ENCODE measurements at places on chromosomes 11 and 22.
A peak's percentile ranks its signal among the peaks of the same experiment; 100 is the strongest.

GRCh38 chr22:48647606-48648515 is 1179.8 kb downstream of the BRD1 start:
- no peak for DNase-seq

- DNase-seq = no peak
These were observed 34.4 kb downstream of the ZNF195 start for GRCh38 chr11:3344327-3345174.

DNA sequence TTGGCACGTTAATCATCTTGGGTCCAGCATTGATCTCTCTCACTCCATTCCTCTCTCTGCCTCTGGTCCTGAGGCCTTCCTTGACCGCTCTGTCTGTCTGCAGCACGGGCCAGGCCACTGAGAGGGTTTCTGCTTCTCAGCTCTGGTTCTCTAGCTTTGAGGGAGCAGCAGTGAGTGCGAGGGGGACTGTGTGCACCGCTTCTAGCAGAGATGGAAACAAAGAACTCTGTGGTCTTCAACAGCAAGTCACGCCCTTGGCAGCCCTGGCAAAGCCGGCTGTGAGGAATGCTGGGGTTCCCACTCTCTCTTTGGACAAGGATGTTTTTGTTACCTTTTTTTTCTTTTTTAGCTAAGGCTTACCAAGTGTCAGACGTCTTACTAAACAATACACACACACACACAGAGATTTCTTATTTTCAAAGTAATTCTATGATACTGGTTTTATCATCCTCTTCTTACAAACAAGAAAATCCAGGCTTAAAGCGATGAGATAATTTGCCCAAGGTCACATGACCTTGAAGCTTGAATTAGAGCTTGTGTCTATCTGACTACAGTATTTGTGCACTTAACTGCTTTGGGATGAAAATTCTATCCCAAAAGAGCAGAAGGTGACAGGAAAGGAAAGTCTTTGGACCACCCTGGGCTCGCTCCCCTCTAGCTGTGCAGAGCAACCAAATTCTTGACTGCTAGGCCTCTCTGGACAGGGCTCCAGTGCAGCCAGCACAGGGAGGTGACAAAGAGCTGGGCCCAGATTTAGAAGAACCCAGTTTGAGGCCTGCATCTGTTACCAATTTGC is 293.2 kb downstream of the NTM start:
- DNase-seq = no peak

- DNase-seq = peak; percentile 40
These were observed 22.1 kb downstream of the CD6 start for GRCh38 chr11:60993615-60994014.

GRCh38 chr22:22588485-22589164 is 29.6 kb upstream of the PRAME start:
- no peak for DNase-seq

- DNase-seq = peak; percentile 72
These were observed at the start of gene UBE2L6 for GRCh38 chr11:57567515-57568329. Gene UBE2L6, minus strand, starts transcription at chr11:57567672. Its CDS starts 61 bp downstream, at chr11:57567611.

GRCh38 chr11:95939091-95939490 is 15.2 kb upstream of the MTMR2 start:
- no peak for DNase-seq

- no peak for DNase-seq
These were observed 70.6 kb upstream of the NTM start for GRCh38 chr11:131299598-131300438.

- DNase-seq = no peak
These were observed 206.9 kb downstream of the CADM1 start for GRCh38 chr11:115297330-115297729.

DNA sequence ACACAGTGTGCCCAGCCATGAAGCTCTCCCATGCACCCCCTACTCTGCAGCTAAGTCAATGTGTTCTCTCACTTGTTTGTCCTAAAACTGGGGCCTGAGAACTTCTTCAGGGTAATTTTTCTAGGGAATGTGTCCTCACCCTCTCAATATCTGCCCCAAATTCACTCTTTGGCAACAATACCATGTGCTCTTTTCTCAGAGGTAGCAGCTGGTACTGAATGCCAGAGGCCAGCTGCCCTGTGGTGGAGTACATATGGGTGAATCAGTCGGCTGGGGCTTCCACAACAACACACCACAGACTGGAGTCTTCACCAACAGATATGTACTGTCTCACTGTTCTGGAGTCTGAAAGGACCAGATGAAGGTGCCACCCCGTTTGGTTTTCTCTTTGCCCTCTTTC is 97.7 kb upstream of the TOP3B start:
- no peak for DNase-seq

DNA sequence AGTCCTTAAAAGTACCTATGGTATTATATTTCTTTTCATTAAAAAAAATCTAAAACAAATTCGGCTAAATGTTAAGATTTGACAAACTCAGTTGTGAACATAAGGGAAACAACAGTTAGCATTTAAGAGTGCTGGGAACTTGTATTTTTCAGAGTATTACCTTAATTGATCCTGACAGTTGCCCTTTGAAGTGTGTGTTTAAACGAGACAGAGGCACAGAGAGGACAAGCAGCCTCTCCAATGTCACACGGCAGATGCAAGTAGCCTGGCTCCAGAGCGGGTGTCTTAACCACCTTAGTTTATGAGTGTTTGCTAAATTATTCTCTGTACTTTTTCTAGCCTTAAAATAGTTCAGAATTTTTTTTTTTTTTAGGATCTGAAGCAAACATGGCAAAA is 80.9 kb downstream of the TIMP3 start:
- DNase-seq = no peak

DNA sequence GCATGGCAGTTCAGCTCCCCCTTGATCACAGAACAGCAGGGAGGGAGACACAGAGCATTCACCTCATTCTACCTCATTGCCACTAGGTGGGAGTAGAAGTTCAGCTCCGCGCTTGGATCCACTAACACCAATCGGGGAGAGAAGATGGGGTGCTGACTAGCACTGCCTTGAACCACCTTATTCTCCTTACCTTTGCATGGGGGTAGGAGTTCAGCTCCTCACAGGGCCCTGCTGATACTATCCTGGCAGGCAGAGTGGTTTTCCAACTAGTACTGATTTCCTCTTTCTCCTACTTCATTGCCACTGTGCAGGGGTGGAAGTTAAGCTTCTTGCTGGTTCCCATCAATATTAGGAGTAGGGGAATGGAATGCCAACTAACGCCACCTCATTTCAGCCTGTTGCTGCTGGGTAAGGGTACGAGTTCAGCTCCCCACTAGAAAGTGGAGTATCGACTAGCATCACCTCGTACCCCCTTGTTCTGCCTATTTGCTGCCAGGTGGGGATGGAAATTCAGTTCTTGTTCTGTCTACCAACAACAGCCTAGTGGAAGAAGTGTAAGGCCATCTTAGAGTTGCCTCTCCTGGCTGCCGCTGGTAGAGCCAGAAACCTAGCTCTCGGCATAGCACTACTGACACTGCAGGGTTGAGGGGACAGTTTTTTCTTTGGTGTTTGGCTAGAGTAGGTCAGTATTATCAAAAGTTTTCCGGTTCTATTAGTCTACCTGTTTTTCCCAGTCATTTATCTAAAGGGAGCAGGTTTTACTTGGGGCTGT is 550.9 kb upstream of the CCDC90B start:
- no peak for DNase-seq

- no peak for DNase-seq
These were observed 33.4 kb downstream of the PPARA start for GRCh38 chr22:46183733-46184132.

GRCh38 chr11:61616434-61616833 is 35.6 kb upstream of the SYT7 start:
- DNase-seq = no peak

DNA sequence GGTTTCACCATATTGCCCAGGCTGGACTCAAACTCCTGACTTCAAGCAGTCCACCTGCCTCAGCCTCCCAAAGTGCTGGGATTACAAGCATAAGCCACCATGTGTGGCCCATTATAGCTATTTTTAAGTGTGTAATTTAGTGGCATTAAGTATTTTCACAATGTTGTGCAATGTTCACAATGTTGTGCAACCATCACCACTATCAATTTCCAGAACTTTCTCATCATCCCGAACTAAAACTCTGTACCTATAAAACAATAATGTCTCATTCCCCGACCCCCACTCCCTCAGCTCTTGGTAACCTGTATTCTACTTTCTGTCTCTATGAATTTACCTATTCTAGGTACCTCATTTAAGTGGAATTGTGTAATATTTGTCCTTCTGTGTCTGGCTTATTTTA is 7.5 kb downstream of the CFAP68 start:
- no peak for DNase-seq

GRCh38 chr11:116276051-116277044 is 496.4 kb downstream of the BUD13 start:
- peak; percentile 70 for DNase-seq

DNA sequence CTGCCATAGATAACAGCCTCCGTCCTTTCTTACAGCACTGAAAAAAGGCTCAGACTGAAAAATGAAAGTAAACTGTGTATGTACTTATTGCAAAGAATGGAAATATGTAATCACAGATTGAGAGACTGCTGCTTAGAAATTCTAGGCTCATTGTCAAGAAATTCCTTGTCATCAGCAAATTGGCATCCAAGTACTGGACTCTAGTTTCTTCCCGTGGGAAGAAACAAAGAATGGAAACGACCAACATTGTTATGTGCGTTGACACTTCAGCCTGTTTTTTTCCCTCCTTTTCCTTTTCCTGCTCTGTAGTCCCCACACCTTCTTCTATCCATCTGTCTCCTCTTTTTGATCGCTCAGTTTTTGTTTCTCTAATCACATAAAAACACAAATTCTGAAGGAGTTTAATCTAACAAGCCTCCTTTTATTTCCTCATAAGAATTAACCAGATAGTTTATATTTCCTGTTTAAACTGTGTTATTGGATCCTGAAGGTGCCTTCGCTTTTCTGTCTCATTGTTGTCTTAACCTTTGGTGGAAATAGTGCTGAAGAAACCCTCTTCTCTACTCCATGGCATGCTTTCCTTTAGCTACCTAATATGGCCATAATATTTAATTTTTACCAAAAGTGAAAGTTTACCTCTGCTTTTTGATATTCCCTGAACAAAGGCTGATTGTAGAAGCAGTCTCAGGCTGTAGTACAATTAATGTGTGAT is 20.0 kb upstream of the CASP12 start:
- no peak for DNase-seq

GRCh38 chr11:45580399-45580798 is 85.0 kb downstream of the CHST1 start:
- DNase-seq = no peak

- no peak for DNase-seq
These were observed 37.9 kb downstream of the SMIM38 start for GRCh38 chr11:69193629-69194028.

DNA sequence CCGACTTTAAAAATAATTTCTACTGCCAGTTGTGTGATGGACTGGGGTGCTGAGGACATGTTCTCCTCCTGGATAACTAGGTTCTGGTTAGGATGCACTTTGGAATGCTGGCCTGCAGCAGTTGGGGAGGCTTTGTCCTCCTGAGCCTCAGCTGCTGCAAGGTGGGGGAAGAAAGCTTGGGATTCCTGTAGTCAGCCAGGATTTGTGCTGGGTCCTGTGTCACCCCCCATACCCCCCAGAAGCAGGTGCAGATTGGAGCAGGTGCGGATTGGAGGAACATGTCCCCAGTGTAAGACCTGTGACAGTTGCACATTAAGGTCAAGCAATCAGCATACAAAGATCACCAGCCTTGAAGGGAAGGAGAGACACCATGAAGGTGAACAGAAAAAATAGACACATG is 51.1 kb downstream of the MED15 start:
- DNase-seq = no peak

DNA sequence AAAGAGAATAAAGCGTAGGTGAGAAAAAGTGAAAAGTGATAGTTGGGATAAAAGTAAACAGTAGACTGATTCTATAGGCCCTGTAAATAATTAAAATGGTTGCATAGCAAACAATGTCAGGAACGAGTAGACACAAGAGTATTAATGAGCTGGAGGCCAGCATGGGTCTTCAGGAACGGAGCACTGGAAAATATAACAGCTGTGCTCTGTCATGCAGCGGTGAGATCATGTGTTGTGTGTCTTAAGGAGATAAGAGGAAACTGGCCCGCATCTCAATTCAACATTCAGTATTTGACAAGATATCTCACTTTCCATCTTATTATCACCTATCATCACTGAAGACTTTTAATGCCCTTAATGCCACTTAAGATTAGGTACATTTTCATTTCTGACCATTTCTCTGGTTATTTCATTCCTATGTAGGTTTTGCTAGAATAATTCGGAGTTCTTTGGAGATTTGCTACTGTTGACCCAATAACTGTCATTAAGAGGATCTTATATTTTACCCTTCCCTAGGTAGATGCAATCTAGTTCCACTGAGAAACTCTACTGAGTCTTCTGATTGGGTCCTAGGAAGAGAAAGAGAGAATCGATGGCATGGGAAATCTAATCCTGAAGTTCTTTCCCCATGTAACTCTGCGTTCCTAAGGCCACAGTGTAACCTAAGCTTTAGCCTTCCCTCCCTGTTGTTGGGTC is 35.5 kb upstream of the VWA5A start:
- no peak for DNase-seq

- DNase-seq = no peak
These were observed 7.8 kb downstream of the PRR14L start for GRCh38 chr22:31742115-31742514.

DNA sequence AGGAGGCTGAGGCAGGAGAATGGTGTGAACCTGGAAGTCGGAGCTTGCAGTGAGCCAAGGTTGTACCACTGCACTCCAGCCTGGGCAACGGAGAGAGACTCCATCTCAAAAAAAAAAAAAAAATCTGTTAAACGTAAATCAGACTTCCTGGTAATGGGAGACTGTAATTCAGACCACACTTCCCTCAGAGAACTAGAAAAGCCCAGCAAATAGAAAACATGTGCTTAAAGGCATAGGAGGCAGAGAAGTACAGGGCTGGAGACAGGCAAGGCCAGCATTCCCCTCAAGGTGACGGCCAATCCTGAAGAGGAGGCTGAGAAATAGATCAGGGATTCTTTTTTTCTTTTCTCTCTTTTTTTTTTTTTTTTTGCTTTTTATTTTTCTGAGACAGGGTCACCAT is 8.2 kb downstream of the GGT5 start:
- DNase-seq = no peak

DNA sequence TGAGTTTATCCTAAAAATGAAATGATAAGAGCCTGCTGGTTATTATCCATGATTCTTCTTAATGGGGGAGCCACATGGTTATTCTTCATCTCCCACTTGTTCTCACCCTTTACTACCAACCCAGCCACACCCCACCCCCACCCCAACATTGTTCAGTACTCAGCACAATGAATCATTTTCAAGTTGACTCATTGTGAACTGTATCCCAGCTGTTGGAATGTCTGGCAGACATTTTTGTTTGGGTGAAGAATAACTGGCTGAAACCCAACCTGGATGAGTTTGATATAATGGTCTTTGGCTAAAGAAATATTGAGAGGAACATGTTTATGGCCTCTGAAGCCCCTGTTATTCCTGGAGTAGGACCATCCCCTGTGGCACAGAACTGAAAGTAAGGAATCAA is 136.2 kb downstream of the ELP4 start:
- no peak for DNase-seq

- no peak for DNase-seq
These were observed 29.9 kb upstream of the MOB2 start for GRCh38 chr11:1516273-1517067.

- DNase-seq = no peak
These were observed 130.0 kb upstream of the MTNR1B start for GRCh38 chr11:92839450-92839849.

- DNase-seq = no peak
These were observed 20.1 kb upstream of the MRGPRX2 start for GRCh38 chr11:19080579-19080993.

- no peak for DNase-seq
These were observed 38.3 kb upstream of the NNMT start for GRCh38 chr11:114257621-114258558.

GRCh38 chr11:95877291-95877690 is 46.6 kb downstream of the MTMR2 start:
- no peak for DNase-seq
